ENCODE measurements at places on chromosomes 2 and 18. TPM values are rescaled to one million over a fixed set of nuclear protein-coding genes. Genes with fewer than 3 reads are reported as not detected.

DNA sequence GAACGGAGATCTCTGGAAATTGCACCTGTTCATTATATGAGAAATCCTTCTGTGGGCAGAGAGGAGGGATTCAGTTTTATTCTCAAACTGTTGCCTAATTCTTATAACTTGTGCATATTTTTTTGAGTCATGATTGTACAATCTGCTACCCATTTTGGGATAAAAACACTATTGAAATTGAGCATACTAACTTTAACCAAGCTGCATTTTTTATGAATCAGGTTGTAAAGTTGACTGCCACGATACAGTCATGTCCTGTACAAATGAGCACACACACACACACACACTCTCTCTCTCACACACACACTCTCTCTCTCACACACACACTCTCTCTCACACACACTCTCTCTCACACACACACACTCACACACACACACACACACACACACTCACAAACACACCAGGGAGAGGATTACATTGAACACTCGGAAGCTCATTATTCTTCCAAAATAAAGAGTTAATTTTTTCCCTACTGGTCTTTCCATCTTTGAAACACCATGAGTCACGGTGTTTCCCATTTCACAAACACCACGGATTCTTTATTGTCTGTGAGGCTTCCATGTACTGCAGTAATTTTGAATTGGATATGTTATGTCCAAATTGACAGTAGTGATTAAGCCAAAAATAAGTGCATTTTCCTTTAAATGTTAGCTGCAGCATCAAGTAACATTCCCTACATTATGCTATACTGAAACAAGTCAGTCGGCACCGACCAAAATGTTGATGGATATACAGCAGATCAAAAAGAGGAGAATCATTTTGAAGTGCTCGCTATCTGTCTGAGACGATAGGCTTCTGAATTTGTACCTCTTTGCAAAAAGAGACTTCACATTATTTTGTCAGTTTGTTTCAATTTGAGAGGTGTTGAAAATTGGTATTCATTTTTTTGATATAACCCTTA, 216.9 kb downstream of the ARHGAP15 start:
- no peak for DNase-seq
- H3K4me3 ChIP-seq: no peak overlapping the region
- H3K36me3 ChIP-seq: no peaks in the 10 kb centered on the region
- no peaks in the 10 kb centered on the region for H3K27me3 ChIP-seq

RAB31 gene
- polyA plus RNA-seq: 15.5 TPM

DNA sequence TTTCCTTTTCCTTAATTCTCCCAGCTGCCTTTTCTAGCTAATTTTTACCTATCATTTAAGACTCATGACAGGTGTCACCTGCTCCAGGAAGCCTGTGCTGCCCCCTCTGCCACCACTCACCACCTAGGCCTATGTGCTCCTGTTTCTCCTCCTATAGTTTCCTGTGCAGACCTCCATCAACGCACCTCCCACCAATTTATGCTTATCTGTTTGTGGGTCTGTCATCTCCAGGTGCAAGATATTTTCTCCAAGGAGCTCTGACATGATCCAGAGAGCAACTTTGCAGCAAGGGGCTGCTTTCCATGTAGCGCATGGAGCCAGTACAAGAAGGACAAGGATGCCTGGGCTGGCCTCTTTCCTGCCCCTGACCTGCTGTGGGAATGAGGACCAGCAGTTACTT, 42.7 kb downstream of the SLC4A5 start:
- no peaks in the 10 kb centered on the region for H3K36me3 ChIP-seq
- no peak overlapping the region for H3K4me3 ChIP-seq
- H3K4me1 ChIP-seq: no peaks in the 10 kb centered on the region
- H3K27me3 ChIP-seq: no peaks in the 10 kb centered on the region

SULT1C2 gene
- 238 TPM for polyA plus RNA-seq

- no peak overlapping the region for H3K27ac ChIP-seq
- H3K36me3 ChIP-seq: no peaks in the 10 kb centered on the region
- H3K4me3 ChIP-seq: no peak overlapping the region
- peaks cover 4% of the 10 kb centered on the region for H3K27me3 ChIP-seq
Measured at GRCh38 chr2:1756456-1756855, 12.1 kb upstream of the PXDN start.

DNA sequence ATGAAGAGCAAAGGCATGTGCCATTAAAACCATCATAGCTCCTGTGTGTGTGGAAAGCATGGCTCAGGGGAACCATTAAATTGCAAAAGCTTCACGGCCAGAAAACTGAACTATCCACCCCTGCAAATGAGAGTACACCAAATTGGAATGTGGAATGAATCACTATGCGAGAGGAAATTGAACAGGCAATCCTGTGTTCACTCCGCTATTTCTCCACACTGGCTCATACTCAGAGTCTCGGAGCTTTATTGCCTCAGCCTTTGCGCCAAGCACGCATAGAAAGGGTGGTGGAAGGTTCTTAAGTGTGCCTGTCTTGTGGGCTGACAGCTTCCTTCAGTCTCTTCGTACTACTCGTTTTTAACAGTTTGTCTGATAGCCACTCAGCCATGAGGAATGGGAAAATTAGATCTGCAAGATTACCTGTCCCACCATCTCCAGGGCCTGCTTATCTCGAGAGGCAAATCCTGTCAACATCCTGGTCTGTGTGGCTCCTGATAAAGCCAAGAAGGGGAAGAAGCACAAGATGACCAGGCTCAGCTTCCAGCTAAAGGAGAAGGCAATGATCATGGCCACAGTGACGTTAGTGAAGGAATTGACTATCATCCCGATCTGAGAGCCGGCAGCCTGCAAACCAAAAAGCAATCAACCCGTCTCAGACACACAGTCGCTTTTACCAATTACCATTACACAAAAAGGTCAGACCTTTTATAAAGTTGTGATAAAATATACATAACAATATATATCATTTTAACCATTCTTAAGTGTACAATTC, 34.9 kb downstream of the G6PC2 start:
- DNase-seq: no peak
- no peak overlapping the region for H3K27ac ChIP-seq
- no peaks in the 10 kb centered on the region for H3K27me3 ChIP-seq
- no peak overlapping the region for H3K4me3 ChIP-seq

DNA sequence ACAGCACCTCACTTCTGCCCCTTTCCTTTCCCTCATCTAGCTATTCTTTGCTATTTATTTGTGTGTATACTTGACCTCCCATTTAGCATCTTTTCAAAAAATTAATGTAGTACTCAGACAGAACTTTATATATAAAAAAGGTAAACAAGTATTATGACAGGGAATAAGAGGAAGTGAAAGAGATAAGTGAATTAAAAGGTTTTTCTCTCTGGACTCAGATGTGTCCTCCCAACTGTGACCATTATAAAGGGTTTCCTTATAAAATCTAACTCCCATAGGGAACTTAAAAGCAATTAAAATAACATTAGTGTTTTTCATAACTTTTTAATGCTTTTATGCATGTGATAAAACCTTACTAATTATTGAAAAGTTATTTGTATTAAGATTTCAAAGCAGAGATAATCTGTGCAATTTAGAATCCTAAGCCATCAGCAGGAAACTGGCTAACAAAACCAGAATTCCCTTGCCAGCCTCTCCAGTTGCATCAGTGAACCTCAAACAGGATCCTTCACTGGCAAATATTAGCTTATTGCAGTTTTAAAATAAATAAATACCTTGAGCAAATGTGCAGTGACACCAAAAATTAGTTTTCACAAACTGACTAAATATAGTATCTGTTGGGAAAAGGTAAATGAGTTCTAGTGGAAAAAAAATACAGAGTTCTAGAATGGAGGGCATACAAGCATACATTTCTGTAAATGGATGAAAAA, 930.7 kb downstream of the BCL11A start:
- H3K36me3 ChIP-seq: no peaks in the 10 kb centered on the region
- H3K4me1 ChIP-seq: no peaks in the 10 kb centered on the region
- no peak overlapping the region for H3K27ac ChIP-seq
- H3K27me3 ChIP-seq: no peaks in the 10 kb centered on the region
- no peak for DNase-seq

UPP2 gene
- polyA plus RNA-seq: 0.04 TPM

DNA sequence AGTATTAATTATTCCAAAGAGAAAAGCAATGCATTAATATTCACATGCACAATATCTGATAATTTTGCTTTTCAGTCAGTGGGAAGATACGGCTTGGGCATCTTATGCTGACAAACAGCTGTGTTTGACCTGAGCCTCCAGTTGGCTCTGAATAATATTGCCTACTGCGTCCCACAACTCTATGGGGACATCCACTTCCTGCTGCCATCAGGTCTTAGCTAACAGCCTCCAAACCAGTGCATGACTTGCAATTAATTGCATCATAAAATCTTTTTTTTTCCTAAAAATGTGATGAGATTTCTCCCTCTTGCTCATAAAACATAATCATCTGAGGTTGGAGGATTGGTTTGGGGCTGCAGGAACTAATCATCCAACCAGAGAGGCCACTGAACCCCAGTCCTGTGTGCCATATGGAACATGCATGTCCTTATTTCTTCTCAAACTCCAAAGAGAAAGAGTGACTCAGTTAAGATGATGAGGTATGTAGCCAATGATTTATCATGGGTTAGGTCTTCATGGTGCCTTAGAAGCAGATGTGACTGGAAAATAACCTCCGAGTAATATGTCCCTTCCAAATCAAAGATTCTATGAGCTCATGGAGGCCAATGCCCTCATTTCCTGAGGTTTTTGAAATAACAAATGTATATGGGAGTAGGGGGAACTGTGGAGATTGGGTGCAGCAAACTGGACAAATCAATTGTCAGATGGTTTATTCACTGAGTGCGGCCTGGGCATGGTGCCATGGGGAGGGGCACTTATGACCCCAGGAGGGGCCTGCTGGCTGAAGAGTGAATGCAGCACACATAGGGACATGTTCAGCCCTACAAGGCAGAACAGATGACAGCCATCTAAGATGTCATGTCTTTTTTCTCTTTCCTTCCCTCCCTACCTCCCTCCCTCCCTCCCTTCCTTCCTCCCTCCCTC, 39.4 kb downstream of the EDAR start:
- H3K27me3 ChIP-seq: peaks cover 3% of the 10 kb centered on the region
- H3K27ac ChIP-seq: no peak overlapping the region
- no peak for DNase-seq
- no peaks in the 10 kb centered on the region for H3K4me1 ChIP-seq
- H3K4me3 ChIP-seq: no peak overlapping the region
- H3K36me3 ChIP-seq: no peaks in the 10 kb centered on the region

DNA sequence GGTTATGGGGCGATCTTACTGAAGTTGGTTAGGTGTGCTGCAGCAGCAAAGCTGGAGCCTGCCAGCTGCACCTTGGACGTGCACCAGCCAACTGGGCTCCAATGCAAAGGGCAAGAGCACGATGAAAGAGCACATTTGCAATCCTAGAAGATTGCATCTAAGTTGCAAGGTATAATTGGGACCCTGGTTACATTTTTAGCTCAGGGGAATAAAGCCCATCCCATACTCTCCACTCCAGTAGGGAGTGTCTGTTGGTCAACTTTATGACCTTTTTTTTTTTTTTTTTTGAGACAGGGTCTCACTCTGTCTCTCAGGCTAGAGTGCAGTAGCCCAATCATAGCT, 22.2 kb upstream of the GPR55 start:
- no peak overlapping the region for H3K27ac ChIP-seq
- H3K4me1 ChIP-seq: peaks cover 2% of the 10 kb centered on the region
- DNase-seq: no peak
- H3K4me3 ChIP-seq: no peak overlapping the region
- H3K27me3 ChIP-seq: no peaks in the 10 kb centered on the region

DPP10 gene
- 17.3 TPM for polyA plus RNA-seq

STPG4 gene
- 0.18 TPM for polyA plus RNA-seq

DNA sequence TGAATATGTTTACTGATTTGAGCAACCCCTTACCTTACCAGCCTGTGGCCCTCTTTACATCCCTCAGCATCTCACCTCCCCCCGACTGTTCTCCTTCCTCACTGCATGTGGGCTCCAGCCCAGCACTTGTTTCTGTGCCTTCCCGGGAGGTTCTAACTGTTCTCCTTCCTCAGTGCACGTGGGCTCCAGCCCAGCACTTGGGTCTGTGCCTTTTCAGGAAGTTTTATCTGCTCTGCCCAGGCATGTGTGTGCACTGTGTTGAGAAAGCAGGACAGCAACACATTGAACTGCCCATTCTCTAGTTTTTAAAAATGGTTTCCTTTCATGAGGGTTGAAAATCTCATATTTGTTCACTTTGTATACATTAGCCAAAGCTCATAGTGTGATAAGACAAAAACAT, 158.4 kb downstream of the ATP9B start:
- H3K27ac ChIP-seq: no peak overlapping the region
- H3K4me1 ChIP-seq: no peaks in the 10 kb centered on the region
- H3K27me3 ChIP-seq: no peaks in the 10 kb centered on the region
- no peak overlapping the region for H3K4me3 ChIP-seq
- DNase-seq: no peak

- no peaks in the 10 kb centered on the region for H3K27me3 ChIP-seq
- no peak overlapping the region for H3K27ac ChIP-seq
- DNase-seq: no peak
- no peaks in the 10 kb centered on the region for H3K4me1 ChIP-seq
Measured at GRCh38 chr18:25166113-25166512, 185.9 kb downstream of the ZNF521 start.

Measured in large intestine (tissue), 12 donors.